ENCODE measurements at places on chromosomes 12 and 14.

DNA sequence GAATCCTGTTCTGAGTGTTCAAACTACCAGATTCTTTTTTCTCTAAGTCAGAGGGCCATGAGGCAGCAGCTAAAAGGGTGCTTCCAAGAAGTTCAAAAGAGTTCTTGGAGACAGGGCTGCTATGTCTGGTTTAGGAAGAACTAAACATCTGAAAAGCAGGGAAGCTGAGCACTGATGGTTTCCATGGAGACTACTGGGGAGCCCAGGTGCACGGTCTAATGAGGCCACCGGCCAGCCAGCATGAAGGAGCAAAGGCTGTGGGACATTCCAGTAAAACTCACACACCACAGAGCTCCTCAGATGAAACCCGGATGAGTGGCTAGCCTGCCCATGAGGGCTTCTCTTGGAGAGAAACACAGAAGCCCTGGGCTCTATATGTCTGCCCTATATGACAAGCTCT is 97.3 kb downstream of the KCNK10 start:
- DNase-seq = no peak

GRCh38 chr14:20808162-20808483 is 5.5 kb upstream of the RNASE1 start:
- no peak for DNase-seq

GRCh38 chr12:95784286-95784685 is 6.3 kb downstream of the NTN4 start:
- DNase-seq = no peak

GRCh38 chr14:76196980-76197695 is 45.4 kb downstream of the GPATCH2L start:
- no peak for DNase-seq

DNA sequence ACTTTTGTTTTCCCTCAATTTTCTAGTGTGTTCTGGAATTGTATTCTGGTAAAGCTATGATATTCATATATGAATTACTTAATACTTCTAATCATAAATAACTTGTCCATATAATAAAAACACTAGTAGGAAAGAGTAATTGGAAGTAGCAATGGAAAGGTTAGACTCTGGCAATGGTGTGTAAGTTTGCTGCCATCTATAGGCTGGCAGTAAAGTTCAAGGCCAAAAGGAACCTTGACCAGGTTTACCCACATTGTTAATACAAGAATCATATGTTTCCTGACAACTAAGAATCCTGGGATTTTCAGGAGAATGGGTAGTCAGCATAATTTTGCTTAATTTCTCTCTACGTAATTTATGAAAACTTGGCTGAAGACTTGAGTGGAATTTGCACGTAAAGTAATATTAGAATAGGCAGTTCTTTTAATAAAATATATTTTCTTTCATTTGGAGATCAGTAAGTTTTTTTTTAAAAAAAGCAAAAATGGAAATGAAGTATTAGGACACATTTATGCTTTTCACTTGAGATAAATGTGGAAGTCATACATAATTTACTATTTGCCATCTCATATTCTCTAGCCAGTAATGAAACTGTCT is 926.7 kb downstream of the GALC start:
- DNase-seq = no peak

DNA sequence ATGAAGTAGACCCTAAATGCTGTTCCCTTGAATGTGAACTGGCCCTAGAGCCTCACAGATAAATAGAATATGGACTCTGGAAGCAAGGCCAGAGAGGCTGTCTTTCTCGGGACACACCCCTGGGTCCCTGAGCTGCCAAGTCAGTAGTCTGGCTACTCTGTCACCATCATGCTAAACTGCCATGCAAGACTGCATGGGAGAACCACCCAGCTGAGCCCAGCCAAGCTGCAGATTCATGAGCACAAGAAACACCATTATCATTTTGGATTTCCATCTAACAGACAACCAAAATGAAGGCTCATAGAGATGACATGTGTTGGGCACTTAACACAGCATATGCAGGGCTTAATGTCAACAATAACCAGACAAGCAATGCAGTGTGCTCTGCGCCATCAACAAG is 53.3 kb downstream of the CHGA start:
- no peak for DNase-seq

- DNase-seq = no peak
These were observed 47.3 kb upstream of the SRP54 start for GRCh38 chr14:34935488-34935887.

- peak; percentile 34 for DNase-seq
These were observed 968 bp upstream of the ARID4A start for GRCh38 chr14:58297412-58297761.

- peak; percentile 59 for DNase-seq
These were observed 582 bp downstream of the SGPP1 start for GRCh38 chr14:63727231-63727735.

DNA sequence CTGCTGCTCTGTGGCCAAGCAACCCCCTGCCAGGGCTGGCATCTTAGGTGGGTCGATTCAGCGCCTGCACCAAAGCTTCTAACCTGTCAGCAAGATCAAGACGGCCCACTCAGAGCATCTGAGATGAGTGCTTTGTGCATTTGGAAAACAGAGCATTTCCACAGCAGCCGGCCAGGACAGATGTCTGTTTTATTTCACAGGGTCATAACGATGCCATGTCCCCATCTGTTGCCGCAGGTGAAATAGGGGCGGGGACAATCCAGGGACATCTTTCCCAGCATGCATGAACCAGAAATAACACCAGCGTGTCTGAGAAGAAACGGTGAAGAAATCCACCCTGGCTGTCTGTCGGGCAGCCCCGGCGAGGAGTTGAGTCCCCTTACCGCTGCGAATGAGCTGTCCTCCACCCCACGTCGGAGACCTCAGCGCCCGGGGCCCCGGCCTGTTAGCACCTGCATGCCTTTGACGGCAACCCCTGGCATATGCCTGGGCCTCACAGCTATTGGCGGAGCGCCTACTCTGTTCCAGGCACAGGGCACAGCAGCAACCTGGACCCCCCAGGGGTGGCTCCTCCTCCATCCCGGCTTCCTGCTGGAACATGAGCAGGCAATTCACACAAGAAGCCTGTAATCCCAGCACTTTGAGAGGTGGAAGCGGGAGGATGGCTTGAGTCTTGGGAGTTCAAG is 30.6 kb upstream of the ULK1 start:
- DNase-seq = no peak

- DNase-seq = no peak
These were observed 211.1 kb downstream of the SPTSSA start for GRCh38 chr14:34250959-34251358.

GRCh38 chr12:54759751-54760150 is 94.6 kb upstream of the MUCL1 start:
- DNase-seq = peak; percentile 19

DNA sequence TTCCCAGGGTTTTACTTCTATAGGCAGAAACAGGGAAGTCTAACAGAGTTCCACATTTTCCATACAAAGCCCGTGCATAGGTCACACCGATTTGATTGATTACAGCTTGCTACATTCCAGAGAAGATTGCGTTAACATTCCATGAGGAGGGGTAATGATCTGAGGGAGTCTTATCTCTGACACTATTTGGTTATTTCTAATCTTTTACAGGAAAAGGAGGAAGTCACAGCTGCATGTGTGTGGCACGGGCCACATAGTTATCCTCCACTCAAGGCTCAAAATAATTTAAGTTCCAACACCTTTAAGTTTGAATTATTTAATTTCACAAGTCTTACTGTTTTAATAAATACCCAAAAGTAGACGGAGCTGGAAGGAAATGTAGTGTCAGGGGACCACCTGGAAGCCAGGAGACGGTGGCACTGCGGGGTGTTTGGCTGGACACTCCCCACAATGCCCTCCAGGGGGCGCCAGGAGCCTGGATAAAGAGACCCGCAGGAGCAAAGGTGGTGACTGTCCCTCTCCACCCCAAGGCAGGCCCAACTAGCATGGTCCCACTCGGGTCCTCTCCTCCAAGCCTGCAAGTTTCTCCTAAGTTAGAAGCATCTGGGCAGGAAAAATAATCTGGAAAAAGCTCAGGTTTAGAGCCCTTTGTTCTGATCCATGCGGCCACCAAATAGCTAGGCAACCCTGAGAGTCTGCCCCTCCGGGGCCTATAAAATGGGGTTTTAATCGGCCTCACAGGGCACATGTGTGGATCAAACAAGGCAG is 20.2 kb downstream of the KRT8 start:
- peak; percentile 90 for DNase-seq

- no peak for DNase-seq
These were observed 261.8 kb downstream of the BTG1 start for GRCh38 chr12:91883811-91884210.

- DNase-seq = no peak
These were observed 6.9 kb upstream of the CREBL2 start for GRCh38 chr12:12604740-12605139.

DNA sequence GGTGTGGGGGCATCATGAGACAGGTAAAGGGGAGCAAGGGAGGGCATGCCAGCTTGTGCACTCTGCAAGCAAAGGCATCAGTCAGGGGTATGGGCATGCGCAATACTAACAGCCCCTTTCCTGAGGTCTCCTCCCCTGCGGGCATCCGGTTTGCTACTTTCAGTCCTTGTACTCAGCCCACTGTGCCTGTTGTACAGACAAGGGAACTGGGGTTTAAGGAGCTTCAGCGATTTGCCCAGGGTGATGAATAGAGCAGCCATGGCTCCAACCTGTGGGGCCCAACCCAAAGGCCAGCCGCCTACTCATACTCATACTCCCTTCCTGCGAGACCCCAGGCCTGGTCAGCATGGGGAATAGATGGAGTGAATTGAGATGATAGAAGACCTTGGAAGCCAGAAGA is 66.7 kb downstream of the GALNT16 start:
- no peak for DNase-seq

DNA sequence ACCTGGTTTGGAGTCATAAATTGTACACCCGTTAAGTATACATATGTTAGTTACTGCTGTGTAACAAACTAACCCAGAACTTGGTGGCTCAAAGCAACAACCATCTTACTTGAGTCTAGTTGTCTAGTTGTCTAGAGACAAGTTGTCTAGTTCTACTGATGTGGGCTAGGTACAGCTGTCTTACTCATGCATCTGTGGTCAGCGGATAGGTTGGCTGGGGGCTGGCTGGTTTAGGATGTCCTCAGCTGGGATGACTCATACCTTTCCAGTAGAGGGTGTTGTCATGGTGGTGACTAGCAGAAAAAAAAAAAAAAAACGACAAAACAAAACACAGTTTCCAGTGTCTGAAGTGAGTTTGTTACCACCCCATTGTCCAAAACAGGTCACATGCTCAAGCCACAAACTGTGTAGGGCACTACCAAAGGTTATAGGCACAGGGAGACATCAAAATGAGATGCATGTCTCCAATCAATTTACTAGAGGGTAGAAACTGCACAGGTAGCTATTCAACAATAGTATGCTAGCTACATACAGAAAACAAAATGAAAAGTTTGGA is 680.3 kb downstream of the MED13L start:
- DNase-seq = no peak

DNA sequence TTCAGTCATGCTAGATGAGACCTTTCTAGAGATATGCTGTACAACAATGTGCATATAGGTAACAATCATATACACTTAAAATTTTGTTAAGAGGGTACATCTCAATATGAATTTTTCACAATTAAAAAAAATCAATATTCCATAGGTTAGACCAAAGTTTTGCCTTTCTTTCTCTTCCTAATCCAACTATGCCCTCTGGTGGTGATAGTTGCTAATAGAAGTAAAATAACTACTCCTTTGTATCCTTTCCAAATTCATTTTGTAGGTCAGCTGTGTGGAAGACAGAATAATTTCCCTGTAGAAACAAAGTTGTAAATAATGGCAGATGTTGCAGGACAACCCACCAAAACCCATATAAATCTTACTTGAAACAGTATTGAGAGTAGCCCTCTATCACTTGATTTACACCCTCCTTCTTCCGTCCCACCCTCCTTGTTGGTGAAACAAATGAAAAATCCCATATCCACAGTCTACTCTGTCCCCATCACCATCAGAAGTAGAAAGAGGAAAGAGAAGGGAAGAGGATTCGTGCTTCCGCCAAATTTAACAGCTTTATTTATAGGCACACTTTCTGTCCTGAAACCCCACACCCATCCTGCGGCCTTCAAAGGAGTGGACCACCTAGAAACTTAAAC is 34.2 kb upstream of the KICS2 start:
- peak; percentile 22 for DNase-seq

- DNase-seq = no peak
These were observed 293.2 kb downstream of the DPF3 start for GRCh38 chr14:72600551-72601330.

DNA sequence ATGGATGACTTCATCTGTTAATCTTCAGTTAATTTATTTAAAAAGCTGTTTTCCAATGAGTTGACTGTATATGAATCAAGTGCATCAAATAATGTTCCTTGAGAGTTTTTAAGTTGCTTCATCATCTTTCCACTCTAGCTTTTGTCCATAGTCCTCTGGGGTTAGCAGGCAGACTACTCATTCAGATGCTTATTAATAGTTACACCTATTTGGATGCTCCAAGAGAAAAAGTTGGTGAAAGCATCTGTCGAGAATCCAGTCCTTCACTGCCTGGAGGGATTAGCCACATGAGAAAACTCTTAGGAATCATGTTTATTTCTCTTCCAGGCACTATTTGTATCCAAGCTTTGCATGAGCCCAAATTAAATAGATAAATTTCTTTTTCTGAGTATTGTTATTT is 70.2 kb downstream of the DACT1 start:
- DNase-seq = no peak

GRCh38 chr12:132105467-132105866 is 38.7 kb downstream of the DDX51 start:
- DNase-seq = no peak

GRCh38 chr12:93302331-93303229 is 75.1 kb upstream of the NUDT4 start:
- no peak for DNase-seq

GRCh38 chr14:90820958-90821357 is 4.7 kb upstream of the TTC7B start:
- DNase-seq = no peak

- no peak for DNase-seq
These were observed 44.2 kb upstream of the MMP17 start for GRCh38 chr12:131783915-131784541.

- no peak for DNase-seq
These were observed 31.1 kb downstream of the GPHN start for GRCh38 chr14:66539034-66539433.

- DNase-seq = no peak
These were observed 6.2 kb downstream of the IRAK3 start for GRCh38 chr12:66195242-66195641.

Data from nephron progenitor cell (in vitro differentiated cells).